ENCODE measurements at places on chromosomes 16 and 17.

DNA sequence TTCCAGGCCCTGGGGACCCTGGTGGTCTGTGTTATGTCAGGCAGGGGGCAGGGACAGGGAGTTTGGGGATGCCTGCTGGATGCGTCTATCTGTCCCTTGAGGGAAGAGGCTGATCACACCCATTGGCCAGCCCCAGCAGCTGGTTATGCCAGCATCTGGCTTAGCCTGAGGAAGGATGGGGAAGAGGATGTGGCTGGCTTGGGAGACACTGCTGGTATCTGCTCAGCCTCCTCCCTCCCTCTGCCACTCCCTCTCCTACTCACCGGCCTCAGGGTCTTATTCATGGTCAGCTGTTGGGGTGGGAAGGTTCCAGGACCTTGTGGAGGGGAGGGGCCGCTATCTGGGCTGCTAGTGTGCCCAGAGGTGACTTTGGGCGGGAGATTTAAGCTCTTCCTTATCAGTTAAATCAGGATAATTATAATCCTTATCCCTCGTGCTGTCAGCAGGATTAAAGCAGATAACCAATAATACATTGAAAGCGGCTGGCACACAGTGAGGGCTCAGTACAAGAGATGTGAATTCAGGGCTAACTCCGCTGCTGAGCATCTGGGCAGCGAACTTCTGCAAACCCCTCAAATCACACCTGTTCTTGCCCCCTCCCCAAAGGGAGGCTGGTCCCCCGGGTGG is 36.0 kb upstream of the MLKL start:
- DNase-seq: no peak

DNA sequence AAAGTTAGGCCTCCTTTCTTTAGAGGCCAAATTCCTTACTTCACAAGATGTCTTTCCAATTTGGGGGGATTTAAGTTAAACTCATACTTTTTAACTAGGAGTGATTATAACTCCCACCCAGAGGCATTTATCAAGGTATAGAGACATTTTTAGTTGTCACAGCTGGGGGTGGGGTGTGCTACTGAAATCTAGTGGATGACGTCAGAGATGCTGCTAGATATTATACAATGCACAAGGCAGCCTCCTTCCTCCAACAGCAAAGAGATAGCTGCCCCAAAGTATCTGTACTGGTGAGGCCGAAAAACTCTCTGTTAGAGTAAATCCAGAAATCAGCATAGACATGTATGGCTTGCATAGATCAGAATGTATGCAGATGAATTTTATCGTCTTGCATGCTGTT is 324.0 kb downstream of the HS3ST4 start:
- DNase-seq: no peak

DNA sequence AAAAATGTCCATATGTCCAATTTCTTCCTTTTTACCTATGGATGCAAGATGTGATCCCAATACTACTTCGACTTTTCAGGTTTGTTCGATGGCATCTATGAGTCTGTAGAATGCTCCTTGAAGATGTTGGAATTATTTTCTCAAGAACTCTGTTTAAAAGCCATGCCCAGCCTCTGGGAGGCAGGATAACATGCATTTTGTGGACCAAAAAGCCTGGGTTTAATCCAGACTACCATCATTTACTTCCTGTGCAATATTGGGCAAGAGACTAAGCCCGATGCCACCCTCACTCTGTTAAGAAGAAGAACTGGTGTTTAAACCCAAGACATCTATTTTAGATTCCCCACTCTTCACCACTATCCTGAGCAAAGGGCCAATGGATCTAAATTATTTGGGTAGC is 42.8 kb upstream of the SALL1 start:
- DNase-seq: no peak

GRCh38 chr17:72489272-72489641 is 368.4 kb downstream of the SOX9 start:
- DNase-seq: no peak

- no peak for DNase-seq
These were observed 20.6 kb upstream of the ARHGAP17 start for GRCh38 chr16:25035494-25036405.

DNA sequence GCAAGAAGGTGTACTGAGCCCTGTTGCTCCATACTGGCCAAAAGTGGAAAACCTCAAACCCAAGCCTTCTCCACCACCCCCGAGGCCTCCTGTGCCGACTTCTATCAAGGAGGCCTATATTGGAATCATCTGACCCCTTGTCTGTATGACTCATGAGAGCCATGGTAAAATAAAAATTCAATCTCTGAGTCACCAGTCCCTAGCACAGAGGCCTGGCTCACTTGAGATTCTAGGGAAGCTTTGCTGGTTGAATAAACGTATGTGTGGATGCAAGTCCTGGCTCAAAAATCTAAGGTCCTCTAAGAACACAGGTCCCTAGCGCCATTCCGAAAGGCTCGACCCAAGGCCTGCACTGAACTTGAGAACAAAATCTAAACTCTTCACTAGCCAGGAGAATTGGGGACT is 15.0 kb downstream of the NSMCE1 start:
- no peak for DNase-seq

GRCh38 chr16:49649013-49649765 is 206.7 kb downstream of the ZNF423 start:
- no peak for DNase-seq

DNA sequence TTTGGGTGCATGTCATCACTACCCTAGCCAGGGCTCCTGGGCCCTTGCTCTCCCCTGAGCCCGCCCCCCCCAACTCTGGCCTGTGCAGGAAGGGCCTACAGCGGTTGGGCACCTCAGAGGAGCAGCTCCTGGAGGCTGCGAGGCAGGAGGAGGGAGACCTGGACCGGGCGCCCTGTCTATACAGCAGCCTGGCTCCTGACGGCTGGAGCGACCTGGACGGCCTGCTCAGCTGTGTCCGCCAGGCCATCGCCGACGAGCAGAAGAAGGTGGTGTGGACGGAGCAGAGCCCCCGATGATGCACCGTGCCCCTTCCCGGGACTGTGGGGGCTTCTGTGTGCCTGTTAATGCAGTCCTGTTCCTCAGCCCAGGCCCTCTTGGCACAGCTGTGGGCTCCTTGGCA is 12.1 kb downstream of the SGSH start:
- DNase-seq: no peak

DNA sequence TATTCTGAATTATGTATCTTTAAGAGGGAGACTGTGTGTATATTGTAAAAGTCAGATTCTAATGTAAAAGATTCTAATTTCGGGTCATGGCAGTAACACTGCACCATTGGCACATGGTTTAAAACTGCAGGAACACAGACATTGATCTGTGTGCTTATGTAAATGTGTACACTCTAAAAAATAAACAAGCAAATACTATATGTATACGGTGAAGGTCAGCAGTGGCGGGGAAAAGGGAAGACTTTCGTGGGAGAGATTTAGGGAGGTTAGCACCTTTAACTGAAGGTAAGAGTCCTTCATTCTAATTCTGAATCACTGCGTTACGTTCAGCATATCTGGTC is 157.8 kb upstream of the FAM20A start:
- no peak for DNase-seq

DNA sequence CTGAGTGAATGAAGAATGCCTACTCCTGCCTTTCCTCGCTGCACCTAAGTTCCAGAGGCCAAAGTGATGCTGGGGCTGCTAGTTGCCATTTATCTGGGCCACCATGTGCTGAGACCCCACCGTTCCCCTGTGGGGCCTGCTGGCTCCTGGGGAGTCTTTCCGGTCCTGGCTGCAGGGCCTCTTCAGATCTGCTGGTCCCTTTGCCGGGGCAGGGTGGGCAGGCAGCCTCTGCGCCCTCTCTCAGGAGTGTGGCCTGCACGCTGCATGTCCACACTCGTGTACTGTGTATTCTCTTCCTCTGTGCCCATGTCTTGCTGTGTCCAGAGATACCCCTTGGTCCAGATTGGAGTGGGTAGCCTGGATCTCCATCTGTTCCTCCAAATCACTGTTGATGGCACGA is 151.8 kb upstream of the MED13 start:
- no peak for DNase-seq

DNA sequence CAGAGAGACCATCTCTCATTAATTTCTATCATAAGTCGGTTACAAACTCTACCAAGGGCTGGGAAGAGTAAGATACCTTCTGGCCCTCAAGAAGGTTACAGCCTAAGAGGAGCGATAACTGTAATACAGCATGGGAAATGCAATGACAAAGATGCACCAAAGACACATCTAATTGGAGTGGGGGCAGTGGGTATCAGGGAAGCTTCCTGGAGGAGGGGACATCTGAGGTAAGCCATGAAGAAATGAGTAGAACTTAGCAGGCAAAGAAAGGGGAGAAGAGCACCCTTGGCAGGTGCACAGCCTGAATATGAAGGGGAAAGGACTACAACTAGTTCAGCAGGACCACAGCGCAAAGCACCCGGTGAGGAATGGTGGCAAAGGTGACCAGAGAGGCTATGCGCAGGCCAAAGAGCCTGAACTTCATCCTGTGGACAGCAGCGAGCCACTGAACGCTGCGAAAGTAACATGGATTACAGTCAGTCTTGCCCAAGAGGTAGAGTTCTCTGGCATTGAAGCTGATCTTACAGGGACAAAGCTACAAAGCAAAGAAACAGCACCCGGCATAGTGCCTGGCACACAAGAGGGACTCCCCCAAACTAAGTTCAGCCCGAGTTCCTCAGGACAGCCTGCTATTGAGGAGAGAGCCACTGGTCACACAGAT is 2.8 kb downstream of the TBC1D10B start:
- no peak for DNase-seq

DNA sequence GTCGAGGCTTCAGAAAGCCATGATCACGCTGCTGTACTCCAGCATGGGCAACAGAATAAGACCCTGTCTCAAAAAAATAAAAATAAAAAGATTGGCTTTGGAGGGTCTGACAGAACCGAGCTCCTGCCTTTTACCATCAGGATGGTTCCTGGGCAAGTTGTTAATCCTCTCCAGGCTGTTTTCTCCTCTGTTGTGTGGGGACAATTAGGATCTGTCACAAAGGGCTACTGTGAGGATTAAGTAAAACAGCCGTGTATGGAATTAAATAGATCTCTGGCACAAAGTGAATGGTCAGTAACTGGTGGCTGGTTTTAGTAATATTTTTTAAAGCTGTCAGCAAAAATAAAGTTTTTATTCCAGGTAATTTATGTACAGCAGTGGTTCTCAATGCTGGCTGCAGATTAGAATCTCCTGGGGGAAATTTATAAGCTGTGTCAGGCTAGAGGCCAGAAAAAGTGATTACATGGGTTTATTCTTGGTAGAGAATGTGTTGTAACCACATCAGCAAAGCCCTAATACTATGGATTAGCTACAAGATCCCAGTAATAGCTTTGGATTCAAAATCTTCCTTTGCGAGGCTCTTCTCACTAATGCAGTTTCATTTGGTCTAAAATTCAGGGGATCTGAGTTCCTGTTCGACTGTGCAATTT is 47.2 kb downstream of the GPRC5B start:
- DNase-seq: no peak

- DNase-seq: no peak
These were observed 30.7 kb upstream of the ARL6IP1 start for GRCh38 chr16:18832006-18832405.

GRCh38 chr16:10111156-10111761 is 71.0 kb downstream of the GRIN2A start:
- no peak for DNase-seq

DNA sequence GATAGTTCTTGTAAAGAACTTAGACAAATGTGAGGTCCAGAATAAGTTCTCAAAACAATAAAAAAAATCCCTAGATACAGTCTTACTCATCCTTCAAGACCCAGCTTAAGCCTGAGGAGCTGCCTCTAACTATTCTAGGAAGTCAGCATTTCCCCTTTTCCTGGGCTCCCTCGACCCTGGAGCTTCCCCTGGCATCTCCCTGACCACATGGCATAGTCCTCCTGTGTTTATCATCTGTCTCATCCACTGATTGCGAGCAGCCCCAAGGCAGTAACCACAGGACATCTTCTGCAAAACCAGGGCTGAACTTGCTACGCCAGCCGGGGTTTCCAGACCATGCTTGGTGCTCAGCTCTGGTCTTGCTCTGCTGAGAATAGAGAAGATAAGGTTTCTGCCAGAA is 36.7 kb upstream of the NLRP1 start:
- DNase-seq: no peak

DNA sequence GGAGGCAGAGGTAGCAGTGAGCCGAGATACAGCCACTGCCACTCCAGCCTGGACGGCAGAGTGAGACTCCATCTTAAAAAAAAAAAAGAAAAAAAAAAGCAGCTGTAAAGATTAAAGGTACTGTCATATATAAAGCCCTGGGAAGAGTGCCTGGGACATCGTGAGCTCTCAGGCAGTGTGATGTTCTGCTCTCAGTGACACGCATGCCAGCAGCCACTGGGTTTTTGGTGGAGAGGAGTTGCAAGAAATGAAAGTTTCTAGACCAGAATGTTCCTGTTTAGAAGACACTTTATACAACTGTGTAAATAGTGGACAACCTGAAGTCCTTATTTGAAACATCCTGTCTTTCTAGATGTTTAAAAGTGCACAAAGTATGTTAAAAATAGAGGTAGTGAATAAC is 213.2 kb downstream of the IRF8 start:
- DNase-seq: no peak

DNA sequence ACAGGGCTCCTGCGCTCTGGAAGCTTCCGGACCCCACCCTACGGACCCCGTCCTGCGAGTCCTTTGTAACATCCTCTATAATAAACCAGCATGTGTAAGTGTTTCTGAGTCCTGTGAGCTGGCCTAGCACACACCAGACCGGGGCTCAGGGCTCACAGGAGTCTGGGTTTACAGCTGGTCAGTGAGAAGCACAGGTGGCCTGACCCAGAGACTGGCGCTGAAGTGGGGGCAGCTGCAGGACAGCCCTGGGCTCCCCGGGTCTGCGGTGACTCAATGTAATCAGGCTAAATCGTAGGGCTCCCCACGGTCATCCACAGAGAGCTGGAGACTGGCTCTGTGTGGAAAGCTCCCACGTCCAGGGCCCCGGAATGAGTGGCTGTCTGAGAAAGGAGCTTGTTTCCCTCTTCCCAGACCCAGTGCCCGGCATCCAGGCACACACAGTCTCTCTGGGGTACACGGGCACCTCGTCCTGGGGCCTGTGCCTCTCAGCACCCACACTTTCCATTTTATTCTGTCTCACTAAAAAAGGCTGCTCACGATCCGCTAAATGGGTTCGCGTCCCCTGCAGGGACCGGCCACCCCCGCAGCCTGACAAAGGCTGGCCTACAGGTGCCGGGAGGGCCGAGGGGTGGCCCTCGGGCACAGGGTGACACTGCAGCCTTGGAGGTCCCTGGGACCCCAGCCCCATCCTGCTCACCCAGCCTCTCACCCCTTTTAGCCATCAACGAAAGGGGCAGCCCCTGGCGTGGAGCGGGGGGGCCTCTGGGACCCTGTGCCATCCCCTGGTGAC is 18.9 kb upstream of the CBFA2T3 start:
- DNase-seq: no peak

DNA sequence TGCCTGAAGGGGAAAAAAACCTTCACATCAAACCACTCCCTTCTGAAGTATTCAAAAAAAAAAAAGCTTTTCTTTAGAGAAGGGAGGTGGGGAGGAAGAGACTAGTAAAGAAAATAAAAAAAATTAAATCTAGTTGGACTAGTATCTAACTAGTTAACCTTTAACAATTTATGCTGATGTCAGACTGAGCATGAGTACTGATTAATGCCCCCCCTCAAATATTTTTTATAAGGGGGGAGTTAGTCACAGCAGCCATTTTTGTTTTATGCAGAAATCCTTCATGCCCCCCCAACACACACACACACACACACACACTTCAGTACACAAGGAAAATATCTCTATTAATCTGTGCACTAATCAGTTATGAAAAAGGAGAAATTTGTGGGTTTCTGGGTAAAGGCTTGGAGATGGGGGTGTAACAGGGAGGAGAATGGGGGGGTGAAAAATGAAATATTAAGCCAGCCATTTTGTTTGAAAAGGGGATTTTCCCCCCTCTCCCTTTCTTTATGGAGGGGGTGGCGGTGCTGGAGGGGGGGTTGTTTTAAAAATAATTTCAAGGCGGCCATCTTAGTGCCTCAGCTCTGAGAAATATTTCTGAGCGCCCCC is 4.7 kb upstream of the CHD3 start:
- no peak for DNase-seq

GRCh38 chr16:10868596-10869469 is 8.2 kb upstream of the CIITA start:
- DNase-seq: no peak

Data from WTC11 (cell line).